ENCODE measurements at places on chromosomes 2 and 18.

DNA sequence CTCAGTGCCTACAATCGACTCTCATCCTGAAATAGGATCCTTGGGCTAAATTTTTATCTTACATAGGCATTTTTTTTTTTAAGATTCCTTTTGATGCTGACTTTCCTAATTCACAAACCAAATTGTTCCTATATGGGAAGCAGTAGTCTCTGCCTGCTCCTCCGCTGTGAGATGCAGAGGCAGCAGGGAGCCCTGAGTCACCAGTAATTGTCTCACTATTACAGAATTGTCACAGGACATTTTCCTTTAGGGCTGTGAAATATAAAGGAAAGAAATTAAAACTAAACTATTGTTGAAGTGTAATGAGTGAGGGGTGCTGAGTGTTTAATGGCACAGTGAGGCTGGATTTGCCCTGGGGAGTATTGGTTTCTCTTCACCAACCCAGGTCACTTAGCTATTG is 63.8 kb downstream of the MYO3B start:
- no peak for DNase-seq

- no peak for DNase-seq
Observed at GRCh38 chr2:39688181-39688580, 22.5 kb downstream of the TMEM178A start.

GRCh38 chr2:208489687-208490086 is 83.1 kb downstream of the PTH2R start:
- DNase-seq = no peak

DNA sequence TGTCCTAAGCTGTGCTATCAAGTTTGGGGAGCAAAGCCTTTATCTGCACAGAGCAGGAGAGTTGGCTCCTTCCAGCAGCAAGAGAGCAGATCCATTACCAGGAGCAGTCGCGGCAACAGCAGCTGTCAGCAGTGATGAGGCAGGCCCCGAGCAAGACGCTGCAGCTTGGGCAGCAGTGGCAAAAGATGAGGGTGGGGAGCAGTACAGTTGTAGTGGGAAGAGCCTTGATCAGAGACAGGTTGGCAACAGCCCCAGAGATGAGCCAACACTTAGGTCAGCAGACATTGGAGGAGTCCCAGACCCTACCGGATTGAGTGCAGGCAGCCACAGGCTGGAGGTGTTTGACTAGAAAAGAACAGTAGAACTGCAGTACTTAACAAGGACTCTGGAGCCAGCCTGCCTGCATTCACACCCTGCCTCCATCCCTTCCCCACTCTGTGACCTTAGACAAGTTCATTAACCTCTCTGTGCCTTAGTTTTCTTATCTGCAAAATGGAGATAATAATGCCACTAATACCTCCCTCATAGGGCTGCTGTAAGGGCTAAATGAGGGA is 117.1 kb upstream of the SERTAD2 start:
- no peak for DNase-seq

DNA sequence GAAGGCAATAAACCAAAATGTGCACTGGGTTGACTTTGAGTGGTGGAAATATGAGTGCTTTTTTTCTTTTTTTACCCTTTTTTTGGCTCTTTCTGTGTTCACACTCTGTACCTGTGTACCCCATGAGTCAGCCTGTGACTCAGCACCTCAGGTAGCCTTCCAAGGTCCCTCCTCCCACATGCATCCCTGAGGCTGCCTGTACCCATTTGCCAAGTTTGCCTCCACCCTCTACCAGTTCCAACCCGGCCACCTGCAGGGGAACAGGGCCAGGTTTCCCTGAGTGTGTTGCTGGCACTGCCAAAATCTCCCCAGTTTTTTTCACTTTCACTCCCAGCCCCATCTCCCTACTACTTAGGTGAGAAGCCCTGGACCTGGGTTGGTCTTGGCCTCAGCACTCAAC is 14.0 kb downstream of the CXCR1 start:
- no peak for DNase-seq

DNA sequence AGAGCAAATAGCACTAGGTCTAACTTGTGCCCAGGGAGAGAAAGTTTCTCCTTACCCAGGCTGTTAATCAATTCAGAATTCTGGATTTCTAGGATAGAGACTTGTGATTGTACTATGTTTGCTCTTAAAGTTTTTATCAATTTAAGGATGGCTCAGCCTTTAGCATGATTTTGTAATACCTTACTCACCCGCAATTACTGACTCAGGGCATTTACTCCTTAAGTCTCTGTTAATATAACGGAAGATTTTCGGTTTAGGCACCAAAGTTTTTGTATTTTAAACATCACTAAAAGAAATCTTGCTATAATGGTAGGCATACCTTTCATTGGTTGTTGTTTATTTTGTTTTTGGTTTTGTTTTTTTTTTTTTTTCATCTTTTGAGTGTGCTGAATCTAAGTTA is 358.2 kb downstream of the RBM43 start:
- no peak for DNase-seq

DNA sequence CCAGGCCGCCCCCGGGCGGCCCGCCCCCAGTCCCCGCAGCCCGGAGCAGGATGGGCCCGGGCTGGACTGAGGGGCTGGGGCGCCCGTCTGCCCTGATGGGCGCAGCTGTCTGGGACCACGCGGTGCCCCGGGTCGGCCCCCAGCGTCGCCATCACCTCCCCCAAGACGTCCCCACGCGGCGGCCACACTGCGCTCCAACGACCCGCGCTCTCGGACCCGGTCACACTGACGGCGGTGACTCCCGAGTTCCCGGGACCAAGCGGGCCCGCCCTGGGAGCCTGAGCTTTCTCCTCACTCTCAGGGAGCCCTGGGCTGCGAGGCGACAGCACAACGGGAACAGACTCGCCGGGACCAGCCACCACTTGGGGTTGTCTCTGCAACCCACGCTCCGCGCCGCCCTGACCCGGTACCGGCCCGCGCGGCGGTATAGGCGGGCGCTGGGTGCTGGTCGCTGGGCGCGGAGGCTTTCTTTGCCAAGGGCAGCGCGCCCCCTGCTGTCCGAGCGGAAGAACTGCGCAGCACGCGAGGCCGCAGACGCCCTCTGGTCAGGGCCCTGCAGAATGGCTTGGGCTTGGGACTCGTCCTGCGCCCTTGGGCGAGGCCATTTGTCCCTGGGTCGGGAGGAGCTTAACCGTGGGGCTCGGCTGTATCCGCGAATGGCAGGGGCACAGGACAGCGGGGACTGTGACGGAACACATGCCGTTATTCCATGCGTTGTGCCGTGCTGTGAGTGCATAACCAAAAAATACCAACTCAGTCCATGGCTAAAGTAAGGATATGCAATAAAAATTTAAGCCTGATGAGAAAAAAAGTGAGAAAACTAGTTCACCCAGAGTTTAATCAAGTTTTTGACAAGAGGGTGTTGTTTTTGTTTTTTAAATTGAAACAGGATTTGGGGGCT is 54.8 kb upstream of the ANKRD62 start:
- DNase-seq = peak; percentile 78

DNA sequence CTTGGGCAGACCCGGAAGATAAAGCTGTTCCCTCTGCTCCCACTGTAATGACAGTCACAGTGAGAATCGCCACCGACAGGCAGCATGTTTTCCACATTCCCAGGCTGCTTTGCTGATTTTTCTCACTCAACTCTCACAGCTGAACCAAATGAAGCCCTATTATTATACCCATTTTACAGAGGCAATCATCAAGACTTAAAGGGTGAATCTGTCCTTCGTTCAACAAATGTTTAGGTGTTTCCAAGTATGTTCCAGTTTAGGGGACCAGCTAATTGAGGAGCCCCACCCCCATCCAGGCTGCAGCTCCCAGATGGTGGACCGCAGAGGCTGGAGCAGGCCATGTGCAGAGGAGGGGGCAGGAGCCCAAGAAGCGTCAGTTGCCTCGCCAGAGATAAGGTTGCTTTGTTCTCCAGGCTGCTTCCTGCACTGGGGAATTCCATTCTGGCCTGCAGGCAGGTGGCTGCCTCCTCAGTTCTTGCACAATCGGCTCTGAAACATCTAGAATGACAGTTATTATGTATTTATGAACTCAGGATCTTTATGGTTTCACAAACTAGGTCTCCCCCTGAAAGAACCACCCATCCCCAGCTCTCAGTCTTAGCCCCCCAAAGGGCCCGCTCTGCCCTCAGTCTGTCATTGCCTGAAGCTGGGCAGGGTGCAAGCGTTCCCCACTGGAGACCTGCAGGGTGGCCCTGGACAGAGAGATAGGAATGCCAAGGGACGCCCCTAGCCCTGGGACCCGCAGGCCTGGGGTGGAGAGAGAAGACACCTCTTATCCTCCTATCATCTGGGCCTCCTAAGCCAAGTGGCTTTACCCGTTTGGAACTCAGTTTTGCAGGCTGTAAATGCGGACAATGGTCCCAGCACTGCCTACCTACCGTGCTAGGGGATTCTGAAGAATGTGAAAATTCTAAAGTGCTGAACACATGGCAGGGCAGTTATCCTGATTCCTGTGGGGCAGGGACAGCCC is 49.1 kb upstream of the MYCN start:
- DNase-seq = no peak

DNA sequence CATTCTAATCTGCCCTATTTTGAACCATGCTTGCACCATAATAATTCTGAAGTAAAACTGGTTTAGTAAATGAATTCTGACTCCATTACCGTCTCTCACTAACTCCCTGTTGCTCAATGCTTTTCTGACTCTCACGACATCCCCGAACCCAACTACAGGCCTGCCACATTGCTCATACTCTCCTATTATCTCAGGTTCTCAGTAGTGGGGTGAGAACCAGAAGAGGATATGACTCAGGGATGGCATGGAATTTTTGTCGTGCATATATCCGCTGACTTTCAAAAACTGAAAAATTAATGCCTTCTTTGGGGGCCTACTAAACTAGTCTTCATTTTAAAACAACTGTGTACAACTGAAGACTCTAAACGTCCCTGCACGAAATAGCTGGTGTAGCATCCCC is 34.3 kb downstream of the NETO1 start:
- no peak for DNase-seq

- DNase-seq = no peak
Observed at GRCh38 chr2:40719414-40719813, 267.5 kb upstream of the SLC8A1 start.

- no peak for DNase-seq
Observed at GRCh38 chr2:221243771-221244170, 328.3 kb downstream of the EPHA4 start.

DNA sequence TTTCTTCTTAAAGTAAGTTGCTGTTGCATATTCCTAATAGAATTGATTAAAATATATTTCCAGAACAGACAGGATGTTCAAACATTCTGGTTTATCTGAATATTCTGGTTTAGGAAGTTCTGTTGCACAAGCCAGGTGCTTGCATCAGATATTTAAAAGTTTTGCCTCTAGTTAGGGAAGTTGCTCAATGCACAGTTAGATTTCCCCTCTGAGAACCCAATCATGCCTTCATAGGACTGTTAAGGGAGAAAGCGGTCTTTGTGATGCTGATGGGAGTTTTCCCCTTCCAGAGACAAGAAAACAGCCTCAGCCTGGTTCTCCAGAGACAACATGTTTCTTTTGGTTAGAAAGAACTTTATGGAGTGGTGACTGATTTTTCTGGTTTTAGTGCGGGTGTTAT is 65.6 kb upstream of the REV1 start:
- DNase-seq = peak; percentile 88

- DNase-seq = no peak
Observed at GRCh38 chr2:165572151-165572550, 102.7 kb downstream of the CSRNP3 start.

DNA sequence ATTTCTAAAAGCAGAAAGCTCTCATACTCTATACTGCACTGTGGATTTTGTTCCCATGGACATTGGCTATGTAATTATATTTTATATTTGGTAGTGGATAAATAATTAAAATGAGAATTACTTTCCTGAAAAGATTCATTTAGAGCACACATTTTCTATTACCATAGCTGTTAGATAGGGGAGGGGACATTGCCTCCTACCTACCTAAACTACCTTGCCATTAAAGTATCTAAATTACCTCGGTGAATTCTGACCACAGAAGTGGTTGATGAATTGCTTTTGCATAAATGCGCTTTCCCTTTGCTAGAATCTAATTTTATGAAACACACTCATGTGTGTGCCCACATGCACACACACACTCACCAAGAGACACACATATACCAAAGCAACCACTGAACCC is 329.1 kb downstream of the MTX2 start:
- no peak for DNase-seq

DNA sequence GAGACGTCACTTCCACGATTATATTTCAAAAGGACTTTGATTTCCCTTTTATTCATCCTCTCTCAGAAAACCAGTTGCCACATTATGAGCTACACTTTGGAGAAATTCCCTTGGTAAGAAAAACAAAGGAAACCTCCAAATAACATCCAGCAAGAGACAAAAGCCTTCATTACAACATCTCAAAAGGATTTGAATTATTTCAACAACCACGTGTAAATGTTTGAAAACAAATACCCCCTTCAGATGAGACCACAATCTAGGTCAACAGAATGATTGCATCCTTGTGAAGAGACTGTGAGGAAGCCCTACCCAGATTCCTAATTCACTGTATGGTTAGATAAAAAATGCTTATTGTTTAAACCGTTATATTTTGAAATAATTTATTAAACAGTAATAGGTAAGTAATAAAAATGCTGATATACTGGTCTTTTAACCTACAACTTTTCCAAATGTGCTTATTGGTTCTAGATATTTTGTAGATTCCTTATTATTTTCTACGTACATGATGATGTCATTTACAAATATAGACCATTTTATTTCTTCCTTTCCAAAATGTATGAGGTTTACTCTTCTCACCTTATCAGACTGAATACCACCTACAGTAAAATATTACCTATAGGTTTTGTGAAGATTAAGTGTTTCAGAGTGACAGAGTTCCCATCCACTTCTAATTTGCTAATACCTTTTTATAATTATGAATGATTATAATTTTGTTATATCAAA is 922.7 kb upstream of the CHAC2 start:
- no peak for DNase-seq

- no peak for DNase-seq
Observed at GRCh38 chr2:81247648-81248047, 943.1 kb upstream of the LRRTM1 start.

GRCh38 chr2:140986456-140986855 is 1144.4 kb downstream of the LRP1B start:
- DNase-seq = no peak

GRCh38 chr18:50724751-50725151 is 95.1 kb downstream of the MRO start:
- no peak for DNase-seq

DNA sequence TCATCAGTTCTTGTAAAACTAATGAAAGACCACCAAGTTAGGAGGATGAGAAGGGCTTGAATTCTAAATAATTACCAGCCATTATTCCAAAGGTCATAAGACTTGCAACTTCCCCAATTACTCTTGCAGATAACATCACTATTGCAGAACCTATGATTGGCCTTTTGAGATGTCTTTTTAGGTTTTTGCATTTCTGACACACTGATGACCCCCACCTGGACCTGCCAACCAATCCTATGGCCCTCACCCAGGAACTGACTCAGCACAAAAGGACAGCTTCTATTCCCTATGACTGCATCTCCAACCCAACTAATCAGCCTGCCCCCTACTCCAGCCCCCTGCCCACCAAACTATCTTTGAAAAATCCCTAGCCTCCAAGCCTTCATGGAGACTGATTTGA is 111.5 kb upstream of the COPS8 start:
- DNase-seq = no peak

GRCh38 chr2:71609441-71609840 is 156.1 kb downstream of the DYSF start:
- DNase-seq = peak; percentile 90
